ENCODE measurements at places on chromosomes 5 and 9.

DNA sequence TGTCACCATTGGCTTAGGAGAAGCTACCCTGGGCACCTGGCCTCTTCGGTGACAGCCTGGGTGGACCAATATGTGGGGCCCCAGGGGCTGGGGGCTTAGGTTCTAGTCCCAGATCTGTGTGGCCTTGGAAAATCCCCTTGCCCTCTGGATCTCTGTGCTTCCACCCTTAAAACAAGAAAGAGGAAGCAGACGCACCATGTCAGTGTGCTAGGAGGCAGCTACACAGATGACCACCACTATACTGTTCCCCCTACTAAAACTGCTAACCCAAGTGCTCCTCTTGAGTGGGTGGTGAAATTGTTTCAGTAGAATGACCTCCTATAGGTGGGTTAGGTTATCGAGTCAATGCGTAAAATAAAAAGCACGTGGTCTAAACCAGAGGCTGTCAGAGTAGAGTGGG is 31.0 kb downstream of the AFAP1L1 start:
- no peak for DNase-seq

- DNase-seq, result no peak
These were observed 58.2 kb upstream of the PTCH1 start for GRCh38 chr9:95574866-95575553.

GRCh38 chr9:104794070-104794469 is 30.1 kb downstream of the NIPSNAP3B start:
- DNase-seq, result no peak

DNA sequence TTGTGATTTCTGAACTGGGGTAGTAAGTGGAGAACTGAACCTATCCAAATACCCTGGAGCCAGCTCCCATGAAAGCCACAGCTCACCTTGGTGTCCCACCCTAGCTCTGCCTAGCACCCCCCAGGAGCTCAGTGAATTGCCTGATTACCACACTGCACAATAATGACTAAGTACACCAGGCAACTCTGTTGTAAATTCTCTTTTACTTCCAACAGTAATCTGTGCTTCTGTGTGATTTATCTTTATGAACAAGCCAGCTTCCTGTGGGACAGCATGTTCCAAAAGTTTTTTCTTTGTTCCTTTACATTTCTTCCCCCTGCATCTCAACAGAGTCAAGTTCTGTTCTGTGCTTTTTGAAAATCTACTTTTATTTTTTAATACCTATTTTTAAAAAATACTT is 22.1 kb upstream of the GRPEL2 start:
- no peak for DNase-seq

DNA sequence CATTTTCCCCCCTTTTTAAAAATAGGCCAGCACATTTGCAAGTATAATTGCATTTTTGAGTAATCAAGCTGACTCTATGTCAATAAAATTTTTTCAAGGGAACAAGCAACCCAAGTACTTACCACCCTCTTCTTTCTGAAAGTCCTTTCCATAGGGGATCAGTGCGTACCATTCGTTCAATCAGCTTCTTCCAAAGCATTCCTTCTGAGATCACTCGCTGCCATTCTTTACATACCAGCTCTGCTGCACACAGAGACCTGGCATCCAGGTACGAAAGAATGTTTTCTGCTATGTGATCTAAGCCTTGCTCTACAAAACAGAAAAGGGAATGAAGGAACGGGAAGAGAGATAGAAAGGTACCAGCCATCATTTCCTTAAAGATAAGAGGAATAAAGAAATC is 106.6 kb downstream of the FBXW11 start:
- DNase-seq, result no peak

GRCh38 chr5:39040875-39041274 is 33.3 kb downstream of the RICTOR start:
- no peak for DNase-seq

Data from hepatic stellate cell (primary cell).